HL-60 (cell line): ENCODE measurements at places on chromosomes 13 and 19.
A peak's percentile ranks its signal among the peaks of the same experiment; 100 is the strongest.

- DNase-seq, result no peak
These were observed 21.9 kb downstream of the ATP8B3 start for GRCh38 chr19:1790054-1790792.

DNA sequence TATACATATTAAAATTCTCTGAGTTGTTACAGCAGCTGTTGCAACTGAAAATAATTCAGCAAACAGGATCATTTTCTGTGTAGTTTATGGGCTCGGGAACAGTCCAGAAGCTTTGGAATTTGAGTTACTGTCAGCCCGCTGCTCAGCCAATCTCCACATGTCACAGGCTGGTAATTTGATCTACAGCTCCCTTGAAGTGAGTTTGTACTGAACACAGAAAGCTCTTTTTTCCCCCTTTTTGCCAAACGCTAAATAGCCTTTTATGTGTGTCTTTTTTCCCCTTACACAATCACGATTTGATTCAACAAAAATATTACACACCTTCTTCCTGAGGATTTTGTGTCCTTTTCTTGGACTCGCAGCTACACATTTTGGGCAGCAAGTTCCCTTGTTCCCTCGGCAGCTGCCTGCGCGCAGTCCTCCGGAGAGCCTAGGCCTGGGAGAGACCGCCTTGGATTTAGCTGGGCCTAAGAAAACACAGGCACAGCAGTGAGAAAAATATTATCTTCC, 371.4 kb downstream of the KCNRG start:
- no peak for DNase-seq

DNA sequence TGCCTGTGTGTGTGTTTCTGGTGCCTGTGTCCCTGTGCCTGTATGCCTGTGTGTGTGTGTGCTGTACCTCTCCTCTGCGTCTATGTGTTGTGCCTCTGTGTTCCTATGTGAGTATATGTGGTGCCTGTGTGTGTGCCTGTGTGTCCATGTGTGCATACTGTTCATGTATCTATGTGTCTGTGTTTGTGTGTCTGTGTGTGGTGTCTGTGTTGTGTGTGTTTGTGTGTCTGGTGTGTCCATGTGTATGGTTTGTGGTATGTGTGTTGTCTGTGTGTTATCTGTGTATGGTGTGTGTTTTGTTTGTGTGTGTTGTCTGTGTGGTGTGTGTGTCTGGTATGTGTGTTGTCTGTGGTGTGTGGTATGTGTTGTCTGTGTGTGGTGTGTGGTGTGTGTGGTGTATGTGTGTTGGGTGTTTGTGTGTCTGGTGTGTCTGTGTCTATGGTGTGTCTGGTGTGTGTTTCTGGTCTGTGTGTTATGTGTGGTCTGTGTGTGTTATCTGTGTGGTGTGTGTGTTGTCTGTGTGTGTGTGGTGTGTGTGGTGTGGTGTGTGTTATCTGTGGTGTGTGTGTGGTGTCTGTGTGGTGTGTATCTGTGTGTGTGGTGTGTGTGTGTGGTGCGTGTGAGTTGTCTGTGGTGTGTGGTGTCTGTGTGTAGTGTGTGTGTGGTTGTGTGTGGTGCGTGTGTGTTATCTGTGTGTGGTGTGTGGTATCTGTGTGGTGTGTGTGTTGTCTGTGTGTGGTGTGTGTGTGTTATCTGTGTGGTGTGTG, 20.4 kb downstream of the HDGFL2 start:
- DNase-seq, result no peak

DNA sequence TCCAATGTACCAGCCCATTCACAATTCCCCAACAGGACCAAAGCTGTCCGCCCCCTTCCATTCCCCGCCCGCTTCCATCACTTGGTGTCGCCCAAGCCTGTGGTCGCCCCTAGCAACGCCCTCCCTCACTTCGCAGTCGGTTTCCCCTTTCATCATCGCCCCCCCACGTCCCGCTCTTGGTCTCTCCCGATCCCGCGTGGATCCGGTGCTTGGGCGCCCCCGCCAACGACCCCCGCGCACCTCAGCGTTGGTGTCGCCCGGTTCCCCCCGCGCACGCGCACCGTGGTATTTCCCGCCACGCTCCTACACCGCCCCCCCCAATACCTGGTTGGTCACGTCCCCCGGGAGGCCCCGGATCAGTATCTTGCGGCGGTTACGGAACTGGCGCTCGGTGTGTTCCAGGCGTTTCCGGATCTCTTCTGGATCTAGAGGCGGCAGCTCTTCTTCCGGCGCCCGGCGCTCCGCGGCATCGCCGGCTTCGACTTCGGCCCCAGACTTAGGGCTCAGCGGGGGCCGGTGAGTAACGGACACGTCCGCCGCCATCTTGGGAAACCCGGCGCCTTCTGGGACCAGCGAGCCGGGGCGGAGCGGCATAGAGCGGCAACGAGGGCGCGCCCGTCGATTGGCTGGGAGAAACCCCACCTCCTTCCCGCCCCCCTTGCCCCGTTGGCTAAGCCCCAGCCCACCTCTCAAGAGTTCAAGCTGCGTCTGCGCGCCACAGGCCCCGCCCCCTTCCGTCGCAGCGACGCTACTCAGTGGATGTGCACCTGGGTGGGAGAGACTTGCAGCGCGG, at the start of gene RAVER1:
RAVER1 (minus strand) TSS at position 565 of the 793 bp plus-strand sequence; CDS start at position 543, 22 bp downstream.
- peak; percentile 97 for DNase-seq

GRCh38 chr19:54357381-54357780, 7.3 kb downstream of the LAIR1 start:
- DNase-seq, result no peak

DNA sequence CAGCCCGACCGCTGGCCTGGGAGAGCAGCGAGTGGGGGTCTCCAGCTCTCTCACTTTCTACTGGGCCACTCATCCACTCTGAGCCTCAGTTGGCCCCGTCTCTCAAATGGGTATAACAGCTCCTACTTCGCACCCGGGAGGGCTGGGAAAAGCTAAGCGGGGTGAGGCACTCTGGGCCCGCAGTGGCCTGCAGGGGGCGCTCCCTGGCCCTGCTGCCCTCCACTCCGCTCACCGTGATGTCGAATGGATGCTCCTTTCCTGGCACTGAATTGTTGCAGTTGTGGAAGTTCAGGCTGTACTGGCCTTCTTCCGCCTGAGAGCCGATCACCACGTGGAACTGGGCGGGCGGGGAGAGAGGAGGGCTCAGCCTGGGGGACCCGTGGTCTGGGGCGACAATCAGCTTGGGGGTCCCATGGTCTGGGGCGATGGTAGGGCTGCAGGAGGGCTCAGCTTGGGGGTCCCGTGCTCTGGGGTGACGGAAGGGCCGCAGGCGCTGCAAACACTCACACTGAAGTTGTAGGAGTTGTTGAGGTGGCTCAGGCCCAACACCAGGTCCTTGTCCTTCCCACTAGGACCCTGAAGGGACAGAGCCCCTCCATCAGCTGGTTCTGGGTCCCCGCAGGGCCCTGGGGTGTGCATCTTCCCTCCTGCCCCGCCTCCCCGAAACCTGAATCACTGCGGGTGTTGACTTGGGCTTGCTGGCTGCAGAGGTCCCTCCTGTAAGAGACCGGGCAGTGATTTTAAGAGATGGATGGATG, 3.9 kb downstream of the GPR108 start:
- no peak for DNase-seq
